Activated CD8-positive, alpha-beta memory T cell treated with anti-CD3 and anti-CD28 coated beads for 4 hours (primary cell): ENCODE measurements at places on chromosomes 6 and 20.

GRCh38 chr20:41007481-41007880 is 21.1 kb upstream of the TOP1 start:
- no peak for DNase-seq

DNA sequence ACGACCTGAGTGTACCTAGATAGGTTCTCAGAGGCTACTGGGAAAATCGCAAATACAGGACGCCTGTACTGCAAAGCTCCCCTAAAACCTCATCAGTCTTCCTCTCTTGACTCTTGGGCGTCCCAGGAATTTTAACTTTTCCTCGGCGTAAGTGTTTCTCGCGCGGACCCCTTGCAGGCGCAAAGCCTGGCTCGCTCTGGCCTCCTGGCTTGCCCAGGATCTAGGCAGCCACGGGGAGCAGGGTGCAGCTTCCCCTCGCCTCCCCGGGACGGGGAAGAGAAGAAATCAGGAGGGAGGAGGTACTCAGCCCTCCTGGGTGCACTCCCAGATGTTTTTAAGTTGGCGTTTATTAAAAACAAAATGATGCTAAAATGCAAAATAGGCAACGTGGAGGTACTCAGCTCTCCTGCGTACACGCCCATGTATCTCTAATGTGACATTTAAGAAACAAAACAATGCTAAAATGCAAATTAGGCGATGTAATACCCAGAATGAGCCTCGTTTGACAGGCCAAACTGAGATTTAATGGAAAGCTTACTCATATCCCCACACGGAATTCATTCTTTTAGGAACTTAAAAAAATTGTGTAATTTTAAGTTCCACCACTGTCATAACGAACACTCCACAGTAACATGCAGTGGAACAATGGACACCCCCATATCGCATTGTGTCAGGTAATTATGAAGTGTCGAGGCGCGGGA is 1.6 kb upstream of the SOBP start:
- DNase-seq, result no peak

DNA sequence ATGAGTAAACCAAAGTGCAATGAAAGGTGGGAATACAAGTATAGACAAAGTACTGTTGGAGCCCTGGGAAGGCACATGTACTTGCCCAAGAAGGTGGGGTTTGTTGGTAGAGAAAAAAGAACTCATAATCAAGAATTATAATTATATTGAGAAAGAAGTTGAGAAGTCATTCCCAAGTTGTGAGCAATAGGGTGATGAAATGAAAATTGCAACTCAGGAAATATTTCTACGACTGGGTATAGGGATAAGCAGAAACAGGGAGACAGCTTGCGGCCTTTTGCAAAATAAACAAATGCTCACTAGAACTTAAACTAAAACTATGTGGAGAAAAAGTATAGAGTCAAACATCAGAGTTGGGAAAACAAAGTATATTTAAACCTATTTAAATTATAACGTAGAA is 250.7 kb upstream of the FAM83B start:
- no peak for DNase-seq

- no peak for DNase-seq
These were observed 573.6 kb upstream of the EPHA7 start for GRCh38 chr6:93992976-93993375.

DNA sequence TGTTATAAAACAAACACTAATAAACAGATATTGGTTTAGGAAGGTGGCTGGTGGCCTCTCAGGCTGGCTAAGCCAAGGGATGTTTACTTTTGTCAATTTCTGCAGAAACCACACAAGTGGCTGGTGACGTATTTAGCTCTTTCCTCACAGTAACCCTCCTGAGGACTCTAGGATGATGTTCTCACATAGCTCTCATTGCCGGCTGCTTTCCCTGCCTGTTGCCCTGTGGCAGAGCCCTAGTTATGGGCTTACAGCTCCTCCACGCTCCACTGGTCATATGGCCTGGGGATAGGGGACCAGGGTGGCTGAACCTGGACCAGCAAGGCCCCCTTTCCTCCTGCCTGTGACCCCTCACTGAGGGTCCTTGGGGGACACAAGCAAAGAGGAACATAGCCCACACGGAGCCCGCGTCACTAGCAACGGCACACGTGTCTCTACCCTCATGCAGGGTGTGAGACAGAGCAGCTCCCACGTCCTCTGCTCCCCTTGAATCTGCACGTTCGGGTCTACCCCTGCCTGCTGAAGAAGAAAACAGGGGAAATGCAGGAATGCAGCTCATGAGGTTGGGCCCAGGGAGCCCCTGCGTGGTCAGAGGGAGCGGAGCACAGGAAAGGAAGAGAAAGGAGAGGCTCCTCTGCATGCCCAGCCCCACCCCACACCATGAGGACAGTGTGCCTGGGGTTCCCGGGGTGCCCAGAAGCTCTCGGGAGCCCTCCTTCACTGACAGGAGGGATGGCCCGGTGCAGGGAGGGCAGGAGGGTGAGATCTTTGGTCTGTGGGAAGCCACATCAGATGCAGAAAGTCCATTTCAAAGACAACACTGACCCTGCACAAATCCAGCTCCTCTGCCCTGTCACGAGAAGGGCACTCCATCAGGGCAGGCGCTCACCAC is 13.9 kb downstream of the RAMACL start:
- no peak for DNase-seq

DNA sequence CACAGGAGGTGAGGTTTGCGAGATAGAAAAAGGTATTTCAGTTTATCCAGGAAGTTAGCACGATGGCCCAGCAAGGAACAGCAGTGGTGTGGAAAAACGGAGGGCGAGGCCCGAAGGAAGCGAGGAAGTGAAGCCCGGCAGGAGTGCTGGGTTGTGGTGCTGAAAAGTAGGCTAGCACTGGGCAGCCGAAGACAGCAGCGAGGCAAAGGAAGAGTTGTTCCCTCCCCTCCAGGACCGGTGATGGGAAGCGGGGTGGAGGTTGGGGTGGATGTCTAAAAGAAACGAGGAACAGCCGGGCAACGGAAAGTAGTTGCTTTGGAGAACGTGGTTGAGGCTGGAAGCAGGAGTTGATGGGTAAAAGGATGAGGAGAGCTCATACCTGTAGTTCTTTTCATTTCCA is 1.4 kb downstream of the METTL24 start:
- DNase-seq, result no peak

DNA sequence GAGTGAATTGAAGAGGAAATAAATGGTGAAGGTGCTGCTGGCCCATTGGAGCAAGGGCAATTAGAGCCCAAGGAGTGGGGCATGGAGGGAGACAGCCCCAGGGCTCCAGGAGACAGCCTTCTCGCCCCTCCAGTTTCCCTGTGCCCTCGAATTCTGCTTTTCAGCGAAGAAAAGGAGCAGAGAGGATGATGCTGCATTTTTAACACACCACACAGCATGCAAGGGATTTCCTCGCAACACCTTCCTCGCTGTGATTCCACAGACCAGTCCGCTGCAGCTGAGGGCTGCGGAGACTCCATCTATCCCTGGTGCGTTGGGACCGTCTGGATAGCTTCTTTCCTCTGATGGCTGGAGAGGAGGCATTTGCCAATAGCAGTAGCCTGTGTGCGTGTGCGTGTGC is 41.7 kb downstream of the PTCHD4 start:
- no peak for DNase-seq

DNA sequence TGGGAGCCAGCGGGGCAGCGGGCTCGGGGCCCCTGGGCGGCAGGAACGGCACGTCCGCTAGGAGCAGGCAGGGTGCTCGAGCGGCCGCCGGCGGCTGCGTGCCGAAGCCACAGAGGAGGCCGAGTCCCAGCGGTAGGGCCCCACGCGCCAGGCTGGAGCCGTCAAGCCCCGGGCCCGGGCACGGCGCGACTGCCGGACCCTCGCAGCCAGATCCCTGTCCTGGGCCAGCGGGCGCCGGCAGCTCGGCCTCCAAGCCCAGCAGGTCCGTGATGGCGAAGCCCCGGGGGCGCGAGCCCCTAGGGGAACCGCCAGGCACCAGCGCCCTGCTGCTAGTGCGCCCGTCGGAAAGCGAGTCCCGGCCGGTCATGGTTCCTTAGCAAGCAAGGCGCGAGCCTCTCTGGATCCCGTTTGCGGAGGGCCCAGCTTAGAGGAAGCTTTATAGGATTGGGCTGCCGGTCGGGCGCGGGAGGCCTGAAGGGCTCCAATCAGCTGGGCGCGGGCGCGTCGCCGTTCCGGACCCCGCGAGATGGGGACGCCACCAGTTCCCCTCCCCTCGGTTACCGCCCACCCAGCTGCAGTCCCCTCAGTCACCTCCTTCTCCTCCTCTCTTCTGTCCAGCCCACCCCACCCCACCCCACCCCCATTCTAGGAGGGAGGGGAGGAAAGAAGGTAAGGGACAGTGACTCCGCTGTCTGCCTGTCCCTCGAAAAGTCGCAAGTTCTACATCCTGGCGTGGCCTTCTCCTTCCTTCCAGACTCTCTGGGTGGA is at the start of gene VSX1:
TSS of gene VSX1 (minus strand) at position 412 of the 768 bp plus-strand sequence. CDS start at position 367, 45 bp downstream.
- DNase-seq, result no peak

DNA sequence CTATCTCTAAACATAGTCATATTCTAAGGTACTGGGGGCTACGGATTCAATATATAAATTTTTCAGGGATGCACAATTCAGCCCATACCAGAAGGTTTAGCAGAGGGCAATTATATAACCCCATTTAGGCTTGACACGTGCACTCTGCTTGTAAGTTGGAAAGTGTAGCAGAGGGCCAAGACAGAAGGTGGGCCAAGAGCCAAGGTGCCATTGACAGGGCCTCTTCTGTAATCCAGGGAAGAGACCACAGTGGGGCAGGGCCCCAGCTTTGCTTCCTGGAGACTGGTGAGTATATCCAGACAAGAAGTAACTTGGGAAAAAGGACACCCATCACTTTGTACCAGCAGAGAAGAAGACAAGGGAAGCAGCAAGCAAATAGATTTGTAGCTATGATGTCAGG is 672.4 kb upstream of the MARCKS start:
- no peak for DNase-seq

GRCh38 chr6:44228031-44228430 is 4.6 kb downstream of the SLC29A1 start:
- DNase-seq, result no peak

GRCh38 chr20:37179683-37180524 is 556 bp upstream of the MROH8 start:
- DNase-seq, result no peak

GRCh38 chr6:148523551-148523950 is 180.9 kb downstream of the SASH1 start:
- DNase-seq, result no peak

DNA sequence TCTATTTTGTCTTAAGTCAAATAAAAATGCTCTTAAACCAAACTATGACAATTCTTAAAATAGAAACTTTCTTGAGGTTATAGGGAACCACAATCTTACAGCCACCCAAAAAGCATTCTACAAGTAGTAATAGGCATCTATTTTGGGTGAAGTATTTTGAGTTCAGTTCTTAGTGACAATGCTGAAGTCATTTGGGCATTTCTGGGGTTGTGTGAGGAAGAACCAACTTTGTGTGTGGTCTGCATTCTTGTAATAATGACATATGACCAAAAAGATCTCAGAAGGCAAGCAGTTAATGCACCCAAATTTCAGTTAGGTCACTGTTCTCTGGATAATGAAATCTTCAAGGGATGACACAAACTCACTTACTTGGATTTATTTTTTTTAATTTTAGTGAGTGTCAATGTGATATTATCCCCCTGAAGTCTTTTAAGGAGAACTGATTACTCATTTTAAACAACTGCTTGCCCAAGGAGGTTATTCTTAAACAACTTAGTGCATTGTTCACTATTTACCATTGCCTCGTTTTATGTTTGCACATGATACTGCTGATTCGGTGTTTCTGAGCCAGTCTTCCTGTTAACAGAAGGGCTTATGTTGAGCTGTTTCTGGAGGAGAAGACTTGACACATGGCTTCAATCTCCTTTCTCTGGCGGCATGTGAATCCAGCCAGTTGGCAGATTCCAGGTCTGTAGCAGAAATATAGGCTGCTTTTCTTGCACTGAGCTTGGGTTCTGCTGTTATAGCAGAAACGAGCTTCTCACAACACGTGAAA is 618.9 kb downstream of the BCKDHB start:
- DNase-seq, result no peak
